Left renal cortex interstitium (tissue), 4 donors: ENCODE measurements at places on chromosomes 11 and 22. TPM values are rescaled to one million over a fixed set of nuclear protein-coding genes. Genes with fewer than 3 reads are reported as not detected.

Gene SERGEF
- 23.2 TPM for polyA plus RNA-seq

Gene GGTLC2
- not detected for polyA plus RNA-seq

Gene SLC17A6
- not detected for polyA plus RNA-seq

Gene TMEM109
- polyA plus RNA-seq: 94.4 TPM

Gene NRGN
- 13.9 TPM for polyA plus RNA-seq

Gene LRRC75B
- polyA plus RNA-seq: 34.7 TPM

Gene TRIM51
- polyA plus RNA-seq: not detected

Gene MYRF
- polyA plus RNA-seq: 17.3 TPM

Gene CELSR1
- 28.6 TPM for polyA plus RNA-seq

Gene PRRG4
- polyA plus RNA-seq: 5.5 TPM

Gene CNTN5
- polyA plus RNA-seq: 19.3 TPM

Gene CARD18
- polyA plus RNA-seq: not detected

Gene KRTAP5-10
- 0.23 TPM for polyA plus RNA-seq

Gene OR52E5
- polyA plus RNA-seq: not detected

Gene KDM4E
- polyA plus RNA-seq: 0.44 TPM

Gene MPEG1
- polyA plus RNA-seq: 9.8 TPM

Gene CASTOR1
- polyA plus RNA-seq: 15.0 TPM

Gene LPXN
- polyA plus RNA-seq: 10.1 TPM

Gene MMP8
- polyA plus RNA-seq: not detected

Gene OR5B21
- not detected for polyA plus RNA-seq

Gene OR52H1
- polyA plus RNA-seq: not detected

Gene AMOTL1
- polyA plus RNA-seq: 45.4 TPM

Gene NOX4
- polyA plus RNA-seq: 33.4 TPM

Gene SUSD2
- 25.9 TPM for polyA plus RNA-seq

Gene PVALB
- 10.6 TPM for polyA plus RNA-seq

Gene GSTT2B
- polyA plus RNA-seq: 6.7 TPM

Gene JHY
- polyA plus RNA-seq: 12.6 TPM

Gene TEX54
- polyA plus RNA-seq: not detected

Gene SYT7
- 5.9 TPM for polyA plus RNA-seq

Gene DDX25
- polyA plus RNA-seq: 5.1 TPM

Gene MRGPRX3
- not detected for polyA plus RNA-seq

Gene CRACR2B
- polyA plus RNA-seq: 20.8 TPM

Gene ZNF214
- 12.9 TPM for polyA plus RNA-seq
